Activated effector memory CD4-positive, alpha-beta T cell treated with Interleukin-2 at 50 U/mL for 16 hours (primary cell): ENCODE measurements at places on chromosomes 5 and 9.

- peak; percentile 14 for DNase-seq
Observed at GRCh38 chr9:128254855-128255759, 20.7 kb downstream of the GOLGA2 start.

GRCh38 chr5:172805736-172806255, 28.3 kb upstream of the ERGIC1 start:
- DNase-seq = no peak

GRCh38 chr5:141094481-141095262, at the start of gene PCDHB2:
Gene PCDHB2 (plus strand): TSS chr5:141094615. CDS start chr5:141094791, 176 bp downstream.
- no peak for DNase-seq

GRCh38 chr5:168772316-168772961, 193.3 kb upstream of the PANK3 start:
- DNase-seq = no peak

GRCh38 chr5:927172-928015, 34.7 kb downstream of the TRIP13 start:
- no peak for DNase-seq

- DNase-seq = no peak
Observed at GRCh38 chr9:21505425-21506179, 23.5 kb upstream of the IFNE start.

DNA sequence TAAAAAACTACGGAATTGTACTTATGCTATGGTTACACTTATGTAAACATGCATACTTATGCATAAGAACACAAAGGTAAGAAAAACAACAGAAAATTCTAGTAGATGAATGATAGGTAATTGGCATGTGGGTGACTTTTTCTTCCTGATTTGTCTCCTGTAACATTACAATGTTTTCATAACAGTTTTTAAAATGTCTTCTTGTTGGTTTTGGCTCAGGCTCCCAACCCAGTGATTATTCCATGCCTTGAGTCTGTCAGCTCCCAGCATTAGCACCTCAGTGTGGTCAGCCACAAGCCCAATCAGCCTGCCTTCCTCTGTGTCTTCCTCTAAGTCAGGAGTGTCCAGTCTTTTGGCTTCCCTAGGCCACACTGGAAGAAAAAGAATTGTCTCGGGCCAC, 7.9 kb upstream of the FOXE1 start:
- DNase-seq = no peak

GRCh38 chr9:79616013-79616412, 44.2 kb downstream of the TLE4 start:
- no peak for DNase-seq

GRCh38 chr9:121268851-121269641, 1.1 kb downstream of the GSN start:
- DNase-seq = no peak

DNA sequence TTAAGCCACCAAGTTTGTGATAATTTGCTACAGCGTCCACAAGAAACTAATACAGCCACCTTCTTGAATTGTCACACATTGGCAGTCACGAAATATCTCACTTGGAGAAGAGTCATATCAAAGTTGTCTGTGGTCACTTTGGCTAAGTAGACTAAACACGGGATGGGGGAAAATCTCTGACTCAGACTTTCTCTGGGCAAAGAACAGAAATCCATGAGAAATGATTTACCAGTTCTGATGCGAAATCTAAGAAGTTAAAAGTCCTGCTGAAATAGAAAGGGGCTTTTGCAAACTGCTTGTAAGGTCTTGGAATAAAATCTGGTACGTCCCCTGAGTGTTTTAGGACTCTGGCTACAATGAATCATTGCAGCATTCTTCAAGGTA, 158.4 kb downstream of the COL23A1 start:
- no peak for DNase-seq

GRCh38 chr5:89536020-89536419, 653.0 kb upstream of the MEF2C start:
- no peak for DNase-seq

DNA sequence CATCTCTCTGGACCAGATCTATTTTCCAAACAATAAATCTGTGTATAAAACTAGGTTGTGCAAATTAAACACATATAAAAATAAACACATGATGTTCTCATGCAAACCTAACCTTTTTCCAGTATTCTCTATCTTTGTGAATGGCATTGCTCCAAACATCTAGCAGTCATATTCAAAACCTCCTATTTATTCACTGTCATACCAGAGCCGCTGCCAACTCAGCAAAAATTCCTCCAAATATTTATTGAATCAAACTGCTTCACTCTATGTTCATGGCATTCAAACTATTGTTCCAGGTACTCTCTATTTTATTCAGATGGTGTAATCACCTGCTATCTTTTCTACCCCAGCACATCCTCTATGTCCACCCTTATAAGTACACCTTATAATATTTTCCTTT, 652.1 kb upstream of the RIOK2 start:
- DNase-seq = no peak

GRCh38 chr5:174903172-174903732, 178.9 kb downstream of the MSX2 start:
- no peak for DNase-seq

- no peak for DNase-seq
Observed at GRCh38 chr5:61689153-61689846, 357.2 kb downstream of the ZSWIM6 start.

- DNase-seq = no peak
Observed at GRCh38 chr9:108270051-108270450, 585.7 kb downstream of the ACTL7B start.

DNA sequence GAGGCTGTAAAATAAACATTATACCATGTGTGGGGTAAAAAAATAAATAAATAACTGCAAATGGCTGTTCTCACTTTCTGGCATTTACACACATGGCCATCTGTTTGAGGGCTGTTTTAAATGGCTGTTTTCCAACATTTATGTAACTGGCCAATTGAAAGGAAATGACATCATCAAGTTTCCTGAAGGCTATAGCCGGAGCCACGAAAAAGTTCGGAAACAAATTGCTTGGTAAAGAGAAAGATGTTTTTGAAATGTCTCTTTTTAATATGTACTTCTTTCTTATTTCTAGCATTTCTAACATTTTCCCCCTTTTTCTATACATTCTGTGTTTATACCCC, 95.4 kb upstream of the DAB2 start:
- DNase-seq = no peak

GRCh38 chr5:114305402-114306207, 56.3 kb upstream of the KCNN2 start:
- DNase-seq = no peak

- DNase-seq = no peak
Observed at GRCh38 chr5:139138809-139139208, 59.4 kb downstream of the SIL1 start.

DNA sequence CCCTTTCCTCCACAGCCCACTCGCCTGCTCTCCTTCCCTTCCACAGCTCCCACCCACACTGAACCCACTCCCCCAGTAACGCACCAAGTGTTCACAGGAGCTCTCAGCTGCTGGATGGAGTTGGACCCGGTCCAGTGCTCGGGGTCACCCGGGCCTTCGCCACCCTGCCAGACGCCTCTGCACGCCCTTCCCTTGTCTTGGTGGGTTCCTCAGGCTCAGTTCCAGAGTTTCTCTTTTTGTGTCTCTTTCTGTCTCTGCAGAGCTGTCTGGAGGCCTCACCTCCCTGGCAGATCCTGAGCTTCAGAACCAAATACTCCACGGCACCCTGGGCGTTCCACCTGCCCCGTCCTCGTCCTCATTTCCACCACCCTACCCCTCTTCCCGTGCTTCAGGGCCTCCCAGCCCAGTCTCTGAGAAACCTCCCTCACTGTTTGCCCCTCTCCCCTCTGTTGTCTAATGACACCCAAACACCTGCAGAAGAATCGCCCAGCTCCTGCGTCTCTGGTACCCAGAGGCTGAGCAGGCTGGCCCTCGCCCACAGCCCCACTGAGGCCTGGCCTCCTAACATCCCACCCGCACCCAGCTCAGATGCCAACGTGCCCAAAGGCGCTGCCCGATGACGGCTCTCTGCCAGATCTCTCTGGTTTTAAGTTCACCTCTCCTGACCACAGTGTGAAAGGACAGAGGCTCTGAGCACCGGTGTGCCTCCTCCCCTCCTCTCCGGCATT, 74.3 kb downstream of the COL23A1 start:
- no peak for DNase-seq

- no peak for DNase-seq
Observed at GRCh38 chr9:85510830-85511504, 230.8 kb downstream of the AGTPBP1 start.

- DNase-seq = no peak
Observed at GRCh38 chr5:89471541-89471940, 588.6 kb upstream of the MEF2C start.

DNA sequence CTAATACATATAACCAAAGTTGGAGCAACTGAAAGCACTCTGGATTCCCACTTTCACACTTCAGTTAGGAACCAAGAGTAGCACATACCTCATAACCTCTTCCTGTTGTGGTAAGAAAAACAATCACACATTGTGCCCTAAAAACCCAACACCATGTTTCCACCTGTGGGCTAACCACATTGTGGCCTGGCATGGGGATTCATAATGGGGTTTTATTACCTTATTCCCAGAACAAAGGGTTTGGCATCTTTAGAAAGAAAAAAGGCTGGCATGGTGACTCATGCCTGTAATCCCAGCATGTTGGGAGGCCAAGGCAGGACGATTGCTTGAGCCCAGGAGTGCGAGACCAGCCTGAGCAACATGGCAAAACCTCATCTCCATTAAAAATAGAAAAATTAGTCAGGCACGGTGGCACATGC, 60.6 kb downstream of the HSD17B3 start:
- no peak for DNase-seq

GRCh38 chr9:111969622-111970021, 73.0 kb downstream of the UGCG start:
- DNase-seq = no peak

- DNase-seq = no peak
Observed at GRCh38 chr5:83354958-83355357, 116.6 kb upstream of the VCAN start.

- peak; percentile 42 for DNase-seq
Observed at GRCh38 chr5:139481122-139481533, 1.4 kb downstream of the STING1 start.

DNA sequence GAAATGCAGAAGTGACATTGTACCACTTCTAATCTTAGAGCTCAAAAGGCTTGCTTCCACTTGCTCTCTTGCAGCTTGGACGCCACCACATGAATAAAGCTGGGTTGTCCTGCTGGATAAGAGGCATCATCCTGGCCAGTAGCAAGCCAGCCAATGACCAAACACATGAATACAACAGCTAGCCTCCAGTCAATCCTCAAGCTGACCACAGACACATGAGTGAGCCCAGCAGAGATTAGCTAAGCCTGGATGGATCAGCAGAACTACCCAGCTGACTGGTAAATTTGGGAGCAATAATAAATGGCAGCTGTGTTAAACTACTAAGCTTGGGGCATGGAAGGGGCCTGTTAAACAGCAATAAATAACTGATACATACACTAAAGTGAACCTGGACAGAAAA, 121.1 kb upstream of the SLC12A2 start:
- DNase-seq = no peak

- peak; percentile 58 for DNase-seq
Observed at GRCh38 chr5:150783422-150783928, 4.9 kb downstream of the SMIM3 start.

- DNase-seq = no peak
Observed at GRCh38 chr9:109816490-109816889, 36.5 kb downstream of the PALM2AKAP2 start.
